Activated T-helper 17 cell treated with anti-CD3 and anti-CD28 coated beads, Interleukin-2, amount 50 U/mL, for 72 hours (primary cell): ENCODE measurements at places on chromosomes 6 and 20. TPM values are rescaled to one million over a fixed set of nuclear protein-coding genes. Genes with fewer than 3 reads are reported as not detected.

GRCh38 chr6:20655317-20655716, 121.1 kb downstream of the CDKAL1 start:
- no peak for ATAC-seq

DNA sequence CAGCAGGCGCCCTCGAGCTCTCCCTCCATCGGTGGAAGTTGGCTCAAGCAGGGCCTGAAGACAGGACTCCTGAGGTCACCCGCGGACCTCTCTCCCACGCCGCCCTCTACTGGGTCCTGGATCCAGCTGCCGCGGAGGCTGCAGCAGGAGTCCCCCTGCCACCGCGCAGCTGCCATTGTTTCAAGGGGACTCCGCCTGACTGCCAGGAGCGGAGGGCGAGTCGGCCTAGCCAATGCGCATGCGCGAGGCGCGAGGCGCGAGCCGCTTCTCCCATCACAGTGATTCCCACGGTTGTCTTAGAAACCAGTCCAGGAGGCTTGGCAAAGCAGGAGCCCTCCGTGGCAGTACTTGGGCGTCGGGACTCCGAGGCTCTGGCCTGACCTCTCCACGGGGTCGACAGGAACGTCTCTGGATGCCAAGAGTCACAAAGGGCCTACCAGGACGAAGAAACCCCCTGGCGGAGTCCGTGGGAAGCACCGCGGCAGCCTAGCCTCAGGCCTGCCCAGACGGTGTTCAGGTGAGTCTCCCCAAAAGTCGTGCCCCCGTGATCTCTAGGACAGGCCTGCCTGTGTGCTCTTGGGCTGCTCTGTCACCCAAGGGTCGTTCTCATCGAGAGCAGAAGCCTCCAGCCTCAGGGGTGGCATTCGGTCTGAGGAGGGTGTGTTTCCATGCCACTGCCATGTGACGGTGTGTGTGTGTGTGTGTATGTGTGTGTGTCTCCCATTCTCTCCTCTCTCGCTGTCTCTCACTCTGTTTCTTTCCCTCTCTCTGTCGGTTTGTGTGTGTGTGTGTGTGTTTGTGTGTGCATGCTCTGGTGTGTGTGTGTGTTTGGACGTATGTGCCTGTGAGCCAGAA, 290.6 kb upstream of the ZNF337 start:
- peak; percentile 73 for ATAC-seq

DNA sequence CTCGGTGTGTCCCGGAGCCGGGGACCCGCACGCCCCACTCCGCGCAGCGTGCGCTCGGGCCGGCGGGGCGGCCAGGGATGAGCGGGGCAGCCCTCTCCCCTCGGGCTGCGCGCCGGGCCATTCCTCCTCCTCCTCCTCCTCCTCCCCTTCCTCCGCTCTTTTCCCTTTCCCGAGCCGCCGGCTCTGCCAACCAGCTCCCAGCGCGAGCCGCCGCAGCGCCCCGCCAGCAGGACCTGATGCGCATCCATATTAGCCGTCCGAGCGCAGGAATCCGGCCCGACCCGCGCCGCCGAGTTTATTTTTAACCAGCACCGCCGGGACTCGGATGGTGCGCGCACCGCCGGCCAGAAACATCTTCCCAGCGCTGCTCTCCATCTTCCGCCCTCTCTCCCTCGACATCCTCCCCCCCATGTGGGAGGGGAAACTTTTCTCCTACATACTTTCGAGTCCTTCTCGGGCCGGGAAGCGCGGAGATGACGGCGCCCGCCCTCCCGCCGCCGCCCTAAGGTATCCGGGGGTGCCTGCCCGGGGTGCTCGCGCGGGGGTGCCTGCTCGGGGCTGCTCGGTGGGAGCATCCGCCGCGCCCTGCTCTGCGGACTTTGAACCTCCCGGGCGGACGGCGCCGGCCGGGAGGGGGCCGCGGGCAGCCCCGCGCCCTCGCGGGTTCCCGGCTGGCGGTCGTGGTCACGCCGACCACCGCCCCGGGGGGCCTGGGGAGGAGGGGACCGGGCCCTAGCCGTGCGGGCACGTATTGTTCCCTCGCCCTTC, 619 bp downstream of the RREB1 start:
- peak; percentile 33 for ATAC-seq

DNA sequence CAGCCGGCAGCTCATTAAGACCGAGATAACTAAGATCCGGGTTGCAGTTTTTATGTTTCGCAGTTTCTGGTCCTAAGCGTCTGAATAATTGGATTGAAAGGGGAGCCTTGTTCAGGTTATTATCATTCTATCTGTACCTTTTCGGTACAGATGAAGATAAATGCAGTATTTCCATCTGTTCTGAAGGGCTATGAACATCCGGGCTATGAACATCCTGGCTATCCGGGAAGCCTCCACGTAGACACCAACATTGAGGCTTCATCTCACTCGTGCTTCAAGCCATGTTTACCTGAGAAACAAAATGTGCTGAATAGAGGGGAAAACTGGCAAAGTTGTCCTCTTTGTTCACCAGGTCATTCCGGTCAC, 399 bp upstream of the REPS1 start:
- peak; percentile 28 for ATAC-seq

DNA sequence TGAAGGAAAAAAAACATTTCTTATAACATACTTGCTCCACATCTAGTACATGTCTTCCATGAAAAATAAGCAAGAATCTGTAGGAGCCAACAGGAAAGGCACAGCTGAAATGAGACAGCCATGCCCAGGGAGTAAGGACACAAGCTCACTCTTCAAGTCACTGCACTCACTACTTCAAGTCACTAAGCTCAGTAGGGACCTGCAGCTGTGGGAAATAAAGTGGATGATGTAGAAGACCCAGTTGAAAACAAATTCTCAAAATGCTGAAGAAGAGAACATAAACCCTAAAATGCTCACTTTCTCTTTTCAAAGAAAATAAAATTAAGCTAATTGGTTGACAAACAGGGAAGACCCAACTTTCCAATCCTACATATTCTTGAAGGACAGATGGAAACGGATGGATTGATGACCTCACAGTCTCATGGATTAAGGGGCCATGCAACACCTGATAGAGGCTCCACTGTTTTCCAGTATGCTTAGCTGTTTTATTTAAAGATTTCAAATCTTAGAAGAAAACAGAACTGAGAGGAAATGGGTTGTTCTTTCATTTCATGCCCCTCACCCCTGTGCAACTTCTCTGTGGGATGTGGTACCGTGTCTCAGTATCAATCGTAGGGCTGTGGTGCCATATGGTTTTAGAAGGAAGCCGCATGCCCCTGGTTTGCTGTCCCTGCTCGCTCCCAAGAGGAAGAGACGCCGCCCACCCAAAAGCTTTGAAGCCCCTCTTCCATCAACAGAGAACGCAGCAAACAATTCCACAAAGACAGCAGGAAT, 133.3 kb downstream of the WDR27 start:
- ATAC-seq, result peak; percentile 28

DNA sequence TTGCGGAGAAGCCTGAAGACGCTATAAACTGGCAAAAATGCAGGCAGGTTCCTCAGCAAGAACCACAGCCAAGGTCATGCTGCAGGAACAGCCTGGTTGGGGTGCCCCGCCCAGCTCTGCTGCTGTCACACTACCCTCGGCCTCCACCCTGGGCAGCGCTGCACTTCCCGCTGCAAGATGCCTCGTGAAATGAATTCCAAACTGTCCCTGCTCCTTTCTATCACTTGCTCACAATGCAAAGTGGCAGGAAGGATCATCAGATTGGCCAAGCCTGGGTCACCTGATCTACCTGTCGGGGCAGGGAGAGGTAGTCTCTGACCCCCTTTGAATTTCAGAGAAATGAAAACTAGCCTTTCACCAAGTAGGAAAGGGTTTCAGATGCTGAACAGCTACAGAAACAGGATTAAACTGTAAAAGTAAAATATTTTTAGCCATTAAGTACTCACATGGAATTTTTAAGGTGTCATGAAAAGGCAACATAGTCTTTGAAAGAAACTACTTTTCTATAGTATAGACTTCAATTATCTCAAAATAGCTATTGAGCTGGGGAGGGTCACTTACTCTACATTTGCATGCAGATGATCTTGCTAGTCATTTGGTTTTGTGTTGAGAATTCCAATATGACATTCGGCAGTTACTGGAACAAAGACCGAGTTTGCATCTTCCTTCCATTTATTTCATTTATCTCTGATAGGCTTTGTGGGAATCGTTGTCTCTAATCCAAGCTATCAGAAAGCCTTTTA, 236.4 kb upstream of the ASCC3 start:
- ATAC-seq, result no peak

DNA sequence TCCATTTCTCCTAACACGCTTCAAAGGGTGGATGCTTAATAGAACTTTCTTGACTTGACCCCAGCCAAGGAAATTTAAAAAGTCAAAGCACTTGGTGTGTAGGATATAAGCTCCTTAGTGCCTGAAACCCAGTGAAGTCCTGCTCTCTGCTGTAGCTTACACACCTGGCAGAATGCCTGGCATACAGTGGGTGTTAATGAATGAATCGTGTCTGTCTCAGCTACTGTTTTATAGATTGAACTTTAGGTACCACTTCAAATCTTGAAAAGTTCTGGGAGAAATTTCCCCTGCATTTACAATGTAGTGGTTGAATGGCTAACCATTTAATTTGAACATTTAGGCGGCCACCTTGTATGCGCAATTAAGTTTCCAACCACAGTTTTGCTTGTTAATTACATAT, 70.5 kb upstream of the ZNF217 start:
- ATAC-seq, result no peak

- ATAC-seq, result no peak
Measured at GRCh38 chr6:120735641-120736040, 598.6 kb downstream of the TBC1D32 start.

The CLPSL1 gene
- total RNA-seq, result not detected

- no peak for ATAC-seq
Measured at GRCh38 chr20:51382986-51383821, 159.3 kb downstream of the NFATC2 start.

GRCh38 chr6:57267586-57268293, 45.6 kb upstream of the RAB23 start:
- no peak for ATAC-seq

- peak; percentile 52 for ATAC-seq
Measured at GRCh38 chr6:14722704-14723103, 523.2 kb upstream of the JARID2 start.

DNA sequence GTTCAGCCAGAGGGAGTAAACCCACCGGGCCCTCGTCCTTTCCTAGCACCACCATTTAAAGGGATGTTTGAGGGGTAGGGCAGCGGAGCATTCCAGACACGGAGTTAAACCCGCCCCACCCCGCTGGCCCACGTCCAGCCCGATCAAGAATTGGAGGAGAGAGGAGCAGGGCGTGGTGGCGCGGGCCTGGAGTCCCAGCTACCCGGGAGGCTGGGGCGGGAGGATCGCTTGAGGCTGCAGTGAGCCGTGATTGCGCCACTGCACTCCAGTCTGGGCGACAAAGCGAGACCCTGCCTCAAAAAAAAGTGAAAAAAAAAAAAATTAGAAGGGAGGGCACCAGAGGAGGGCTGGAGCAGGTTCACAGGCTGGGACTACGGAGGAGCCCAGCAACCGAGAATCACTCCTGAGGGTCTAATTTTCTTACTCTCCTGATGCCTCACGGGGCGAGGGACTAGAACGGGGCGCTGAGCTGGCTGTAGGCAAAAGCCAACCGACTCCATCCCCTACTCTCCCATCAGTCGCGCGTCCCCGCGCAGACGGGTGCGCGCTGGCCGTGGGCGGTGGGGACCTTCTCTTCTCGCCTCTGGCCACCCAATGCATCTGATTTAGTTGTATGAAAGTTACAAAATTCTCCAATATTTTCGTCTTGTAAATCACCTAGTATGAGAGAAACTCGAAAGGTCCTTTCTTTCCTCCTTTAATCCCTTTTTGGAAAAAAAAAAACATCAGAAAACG, 6.1 kb upstream of the HSPA1B start:
- peak; percentile 38 for ATAC-seq
